ENCODE measurements at places on chromosomes 2 and 18.

GRCh38 chr2:123648016-123648415, 377.1 kb upstream of the CNTNAP5 start:
- DNase-seq: no peak

GRCh38 chr2:14587119-14587518, 45.4 kb upstream of the LRATD1 start:
- DNase-seq: no peak

DNA sequence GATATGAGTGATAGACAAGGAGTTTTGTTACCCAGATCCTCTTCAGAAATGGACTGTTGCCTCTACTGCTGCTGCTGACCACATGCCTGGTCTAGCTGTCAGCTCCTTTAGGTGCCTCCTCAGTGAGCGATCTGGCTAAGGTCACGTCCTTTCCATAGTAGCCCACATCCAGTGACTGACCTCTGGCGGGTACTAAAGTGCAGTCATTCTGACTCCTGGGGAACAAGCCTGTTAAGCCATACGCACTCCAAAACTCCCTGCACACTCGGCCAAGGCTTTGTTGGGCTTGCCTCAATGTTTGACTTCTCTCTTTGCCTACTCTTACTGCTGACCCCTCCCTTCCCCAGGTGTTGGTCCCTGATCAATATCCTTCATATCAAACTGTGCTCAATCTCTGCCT, 685.2 kb downstream of the IRS1 start:
- no peak for DNase-seq

GRCh38 chr2:140791802-140792201, 1339.0 kb downstream of the LRP1B start:
- no peak for DNase-seq

DNA sequence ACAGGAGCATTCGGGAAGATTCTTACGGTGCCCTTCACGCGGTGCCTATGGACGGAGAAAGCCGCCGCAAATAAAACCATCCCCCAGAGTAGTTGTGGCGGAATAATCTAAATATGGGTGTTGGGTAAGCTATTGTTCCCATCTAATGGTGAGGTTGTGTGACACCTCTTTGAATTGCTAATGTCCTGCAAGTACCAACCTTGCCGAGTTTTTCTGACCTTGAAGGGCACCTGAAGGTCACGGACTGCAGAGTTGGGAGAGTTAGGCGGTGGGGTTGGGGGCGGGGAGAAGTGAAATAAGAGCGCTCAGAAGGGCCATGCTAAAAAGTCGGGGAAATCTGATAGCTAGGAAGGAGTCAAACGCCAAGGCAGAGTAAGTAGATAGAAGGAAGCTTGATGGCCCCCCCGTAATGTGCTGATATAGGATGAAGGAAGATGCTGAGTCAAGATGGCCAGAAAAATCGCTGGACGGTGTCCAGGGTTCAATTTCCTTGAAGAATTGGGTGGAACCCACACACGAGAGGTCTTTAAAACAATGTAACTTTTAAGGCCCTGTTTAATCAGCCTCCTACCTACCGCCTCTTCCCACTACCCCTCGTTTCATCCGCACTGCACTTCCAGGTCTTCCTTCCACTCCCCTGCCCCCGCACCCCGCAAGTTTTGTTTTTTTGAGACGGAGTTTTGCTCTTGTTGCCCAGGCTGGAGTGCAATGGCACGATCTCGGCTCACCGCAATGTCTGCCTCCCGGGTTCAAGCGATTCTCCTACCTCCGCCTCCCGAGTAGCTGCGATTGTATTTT, 600 bp downstream of the KATNAL2 start:
- no peak for DNase-seq

DNA sequence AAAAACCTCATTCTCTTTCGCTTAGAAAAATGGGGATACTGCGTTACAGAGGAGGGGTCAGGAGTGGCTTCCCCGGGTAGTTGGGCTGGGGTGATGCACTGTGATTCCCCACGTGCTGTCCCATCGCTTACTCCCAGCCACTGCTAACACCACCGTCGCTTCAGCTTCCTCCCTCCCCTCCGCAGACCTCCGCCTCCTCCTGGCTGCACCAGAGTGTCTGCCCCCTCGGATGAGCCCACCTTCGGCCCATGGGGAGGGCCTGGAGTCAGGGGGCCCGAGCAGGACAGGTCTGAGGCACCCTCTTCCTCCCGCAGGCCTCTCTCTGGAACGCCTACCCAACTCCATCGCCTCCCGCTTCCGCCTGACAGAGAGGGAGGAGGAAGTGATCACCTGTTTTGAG, 59.1 kb upstream of the MCFD2 start:
- DNase-seq: no peak

GRCh38 chr2:105112345-105112744, 74.5 kb downstream of the MRPS9 start:
- DNase-seq: no peak

- DNase-seq: no peak
Observed at GRCh38 chr2:55164534-55165480, 67.3 kb downstream of the CLHC1 start.

DNA sequence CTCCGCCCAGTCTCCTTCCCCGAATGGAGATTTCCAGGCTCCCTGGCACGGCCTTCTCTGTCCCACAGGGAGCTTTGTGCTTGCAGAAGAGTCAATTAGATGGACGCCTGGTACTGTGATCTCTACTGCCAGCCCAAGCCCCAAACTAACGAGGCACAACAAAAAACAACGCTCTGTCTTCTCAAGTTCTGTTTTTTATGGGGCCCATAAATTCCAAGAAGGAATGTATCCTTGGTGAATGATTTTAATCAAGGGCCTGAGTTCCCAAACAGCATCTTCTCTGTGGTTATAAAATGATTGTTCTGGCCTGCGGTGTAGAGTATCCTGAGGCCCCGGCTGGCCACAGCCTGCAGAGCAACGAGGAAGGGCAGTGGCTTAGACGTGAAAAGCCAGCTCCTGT, 219.5 kb downstream of the CLIP4 start:
- no peak for DNase-seq

DNA sequence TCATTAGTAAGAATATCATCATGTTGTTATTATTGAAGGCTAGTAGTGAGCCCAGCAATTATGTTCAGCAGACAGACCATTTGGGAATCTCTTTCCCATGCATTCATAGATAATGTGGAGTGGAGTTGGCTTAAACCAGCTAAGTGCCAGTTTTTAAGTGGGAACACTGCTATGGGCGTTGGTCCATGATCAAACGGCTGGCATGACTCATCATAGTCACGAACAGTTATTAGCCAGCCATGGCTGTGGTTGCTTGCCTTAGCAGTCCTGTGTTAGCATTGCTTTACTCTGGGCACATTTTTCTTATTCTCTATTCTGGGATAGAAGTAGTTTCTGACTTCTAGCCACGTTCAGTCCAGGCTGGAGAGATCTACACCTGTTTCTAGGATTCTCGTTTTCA, 17.7 kb downstream of the EIF4E2 start:
- DNase-seq: no peak

DNA sequence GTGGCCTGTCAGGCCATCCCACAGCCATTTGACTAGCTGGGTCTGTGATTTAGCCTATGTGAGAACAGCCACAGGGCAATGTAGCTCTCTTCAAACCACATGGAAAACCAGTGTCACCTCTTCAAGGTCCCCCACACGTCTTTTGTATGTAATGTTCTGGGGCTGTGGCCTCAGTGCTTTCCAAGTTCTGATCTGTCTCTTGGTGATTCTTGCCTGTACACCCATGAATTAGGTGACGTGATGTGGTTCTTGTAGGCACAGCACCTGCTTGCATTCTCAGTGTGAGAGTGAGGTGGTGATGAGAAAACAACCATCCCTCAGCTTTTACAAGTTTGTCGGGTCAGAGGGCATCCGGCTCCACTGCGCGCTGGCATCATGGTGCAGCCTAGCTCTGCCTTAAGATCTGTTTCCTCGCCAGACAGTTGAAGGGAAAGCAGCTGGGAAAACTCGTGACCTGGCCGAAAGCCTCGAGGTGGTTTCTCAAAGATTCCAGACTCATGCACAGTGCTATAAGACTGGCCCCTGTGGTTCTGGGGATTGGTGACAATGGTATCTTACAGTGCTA, 125.8 kb downstream of the TANC1 start:
- no peak for DNase-seq

GRCh38 chr2:37156857-37157714, at the start of gene EIF2AK2:
TSS of gene EIF2AK2 (minus strand) at chr2:37156980. CDS start at chr2:37147806, 9,174 bp downstream.
- DNase-seq: peak; percentile 60

DNA sequence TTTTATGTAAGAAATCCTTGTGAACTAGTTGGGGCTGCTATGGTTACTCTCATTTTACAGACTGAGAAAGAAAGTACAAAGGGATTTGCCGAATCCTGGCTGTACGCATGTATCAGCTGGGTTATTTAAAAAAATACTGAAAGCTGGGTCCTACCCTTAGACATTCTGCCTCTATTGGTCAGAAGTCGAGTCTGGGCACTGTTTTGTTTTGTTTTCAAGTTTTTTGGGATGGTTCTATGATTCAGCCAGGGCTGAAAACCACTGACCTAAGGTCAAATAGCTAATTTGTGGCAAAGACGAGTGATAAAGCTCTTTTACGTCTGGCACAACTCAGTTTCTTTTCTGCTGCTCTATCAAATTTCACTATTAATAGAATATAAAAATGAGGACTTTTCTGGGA, 5.9 kb upstream of the SLC8A1 start:
- DNase-seq: no peak

DNA sequence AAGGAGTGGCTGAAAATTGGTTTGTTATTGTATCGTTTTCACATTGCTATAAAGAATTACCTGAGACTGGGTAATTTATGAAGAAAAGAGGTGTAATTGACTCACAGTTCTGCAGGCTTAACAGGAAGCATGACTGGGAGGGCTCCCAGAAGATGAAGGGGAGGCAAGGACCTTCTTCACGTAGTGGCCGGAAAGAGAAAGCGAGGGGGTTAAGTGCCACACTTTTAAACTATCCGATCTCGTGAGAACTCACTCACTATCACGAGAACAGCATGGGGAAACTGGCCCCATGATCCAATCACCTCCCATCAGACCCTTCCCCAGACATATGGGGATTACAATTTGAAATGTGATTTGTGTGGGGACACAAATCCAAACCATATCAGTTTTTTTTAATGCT, 81.6 kb downstream of the FBXO15 start:
- no peak for DNase-seq

DNA sequence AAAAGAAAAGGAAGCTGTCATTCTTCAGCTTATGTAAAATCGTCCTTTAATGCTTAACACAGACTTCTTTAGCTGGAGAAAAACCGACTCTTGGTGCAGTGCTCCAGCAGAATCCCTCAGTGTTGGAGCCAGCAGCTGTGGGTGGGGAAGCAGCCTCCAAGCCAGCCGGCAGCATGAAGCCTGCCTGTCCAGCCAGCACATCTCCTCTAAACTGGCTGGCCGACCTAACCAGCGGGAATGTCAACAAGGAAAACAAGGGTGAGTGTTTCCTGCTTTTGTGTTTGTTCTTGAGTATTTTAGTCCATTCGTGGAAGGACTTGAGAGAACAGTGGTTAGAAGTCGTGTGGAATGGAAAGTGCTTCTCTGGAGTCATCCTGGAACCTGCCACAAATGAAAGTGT, 38.9 kb downstream of the KDM3A start:
- DNase-seq: no peak

- no peak for DNase-seq
Observed at GRCh38 chr2:29314816-29315571, 199.8 kb downstream of the CLIP4 start.

DNA sequence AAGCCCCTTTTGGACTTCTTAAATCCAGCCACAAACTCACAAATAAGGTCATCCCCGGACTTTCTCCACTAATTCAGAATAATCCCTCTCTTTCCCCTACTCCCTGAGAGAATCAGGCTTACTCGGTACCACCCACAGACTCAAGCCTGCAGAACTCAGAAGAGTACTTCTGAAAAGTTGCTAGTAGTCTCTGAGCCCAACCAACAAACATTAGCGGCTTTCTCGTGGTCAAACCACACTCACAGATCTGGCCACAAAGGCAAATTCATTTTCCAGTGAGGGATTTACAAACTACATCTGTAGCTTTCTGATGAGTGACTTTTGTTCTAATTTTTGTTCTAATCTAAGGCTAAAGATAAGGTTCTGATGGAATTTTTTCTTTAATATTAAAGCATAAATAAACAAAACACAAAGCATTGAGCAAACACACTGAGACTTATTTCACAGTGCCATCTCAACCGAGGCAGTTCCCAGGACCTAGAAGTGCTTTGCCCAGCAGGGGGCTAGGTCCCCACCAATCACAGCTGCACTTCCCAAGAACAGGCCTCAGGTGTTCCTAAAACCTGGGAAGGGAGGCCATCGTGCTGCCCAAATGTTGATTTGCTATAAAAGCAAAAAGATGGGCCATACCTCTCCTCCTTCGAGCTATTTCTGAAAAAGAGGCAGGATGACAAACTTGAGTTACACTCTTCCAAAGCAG, 110.7 kb downstream of the COLEC12 start:
- DNase-seq: no peak

- no peak for DNase-seq
Observed at GRCh38 chr2:30661173-30662107, 145.8 kb downstream of the CAPN13 start.

GRCh38 chr2:130347220-130347925, 4.7 kb downstream of the IMP4 start:
- DNase-seq: no peak

- no peak for DNase-seq
Observed at GRCh38 chr2:101161658-101162057, 10.5 kb upstream of the TBC1D8 start.

GRCh38 chr18:61575419-61575818, 242.2 kb downstream of the CDH20 start:
- DNase-seq: no peak

DNA sequence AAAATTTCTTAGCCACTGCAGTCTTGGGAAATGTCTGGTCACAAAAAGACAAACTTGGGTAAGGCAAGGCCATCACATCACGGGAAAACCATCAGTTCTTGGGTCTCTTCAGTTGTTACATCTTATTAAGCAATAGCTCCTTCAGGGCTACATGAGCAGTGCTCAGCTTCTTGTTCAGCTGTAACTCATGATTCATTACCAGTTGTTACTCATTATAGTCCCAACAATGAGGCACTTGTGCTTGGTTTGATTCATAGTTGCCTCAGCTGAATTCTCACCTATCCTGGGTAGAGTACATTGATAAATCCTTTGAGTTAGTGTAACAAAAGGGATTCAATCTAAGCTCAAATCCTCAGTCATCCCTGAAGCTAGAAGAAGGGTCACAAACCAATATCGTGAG, 102.4 kb upstream of the DCC start:
- no peak for DNase-seq

DNA sequence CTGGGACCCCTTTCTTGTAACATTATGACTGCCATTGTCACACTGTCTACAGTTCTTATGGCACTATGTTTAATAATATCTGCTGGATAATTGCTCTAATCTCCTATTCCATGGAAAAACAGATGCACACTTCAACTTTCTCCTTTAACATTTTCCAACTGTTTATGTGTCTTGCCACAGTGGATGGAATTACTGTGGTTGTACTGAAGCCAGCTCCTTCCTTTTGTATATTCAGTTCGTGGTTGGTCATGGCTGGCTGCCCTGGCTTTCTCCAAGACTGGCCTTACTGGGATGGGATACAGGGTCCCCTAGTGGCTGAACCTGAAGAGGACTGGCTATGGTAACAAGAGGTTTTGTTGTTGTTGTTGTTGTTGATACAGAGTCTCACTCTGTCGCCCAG, 113.9 kb downstream of the SS18 start:
- no peak for DNase-seq
